ENCODE measurements at places on chromosomes 4 and X. TPM values are rescaled to one million over a fixed set of nuclear protein-coding genes. Genes with fewer than 3 reads are reported as not detected.

DNA sequence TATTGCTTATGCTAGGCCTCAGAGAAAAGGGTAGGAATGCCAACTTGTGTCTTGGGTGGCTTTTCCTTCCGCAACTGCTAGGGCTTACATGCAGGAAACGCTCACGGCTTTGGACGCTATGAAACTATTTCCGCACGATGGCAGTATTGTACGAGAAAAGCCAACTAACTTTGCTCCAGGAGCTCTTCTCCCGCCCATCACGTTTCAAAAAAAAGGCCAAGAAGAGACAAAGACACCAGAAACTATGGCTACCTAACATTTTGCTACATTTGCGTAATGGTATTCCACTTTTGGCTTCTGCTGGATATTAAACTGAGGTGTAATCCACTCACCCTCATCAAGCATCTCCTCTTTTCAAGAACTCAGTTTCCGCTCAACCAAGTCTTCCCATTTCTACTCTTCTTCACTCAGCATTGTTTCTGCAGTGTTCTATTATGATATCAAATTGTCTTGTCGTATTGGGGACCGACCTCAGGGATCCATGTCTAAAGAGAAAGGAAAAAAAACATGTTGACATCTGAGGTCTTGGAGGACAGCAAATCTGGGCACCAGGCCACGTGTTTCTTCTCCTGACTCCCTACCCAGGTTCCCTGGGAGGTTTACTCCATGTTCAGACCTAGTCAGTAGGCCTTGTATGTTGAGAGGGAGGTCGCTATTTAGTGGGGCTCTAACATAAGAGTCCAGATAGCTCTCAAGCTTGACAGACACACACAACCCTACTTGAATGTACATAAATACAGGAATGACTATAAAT lies 239.4 kb upstream of the STK26 start:
- peak; percentile 74 for DNase-seq

DNA sequence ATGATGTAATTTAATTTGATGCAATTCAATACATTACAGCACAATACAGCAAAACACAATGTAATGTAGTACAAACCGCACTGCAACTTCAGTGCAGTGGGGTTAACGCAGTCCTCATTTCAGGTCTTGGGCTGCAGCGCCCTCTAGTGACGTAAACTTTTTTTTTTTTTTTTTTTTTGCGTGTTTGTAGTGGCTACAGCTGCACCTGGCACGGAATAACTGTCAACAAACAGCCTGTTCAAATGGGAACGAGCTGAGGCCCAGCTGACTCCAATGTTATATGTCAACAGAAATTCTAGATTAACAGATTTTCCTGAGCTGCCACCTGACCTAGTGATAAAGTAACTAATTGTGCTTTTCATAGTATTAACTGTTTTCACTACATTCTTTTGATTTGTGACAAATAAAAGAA lies 33.5 kb upstream of the RASSF6 start:
- no peak for DNase-seq

DNA sequence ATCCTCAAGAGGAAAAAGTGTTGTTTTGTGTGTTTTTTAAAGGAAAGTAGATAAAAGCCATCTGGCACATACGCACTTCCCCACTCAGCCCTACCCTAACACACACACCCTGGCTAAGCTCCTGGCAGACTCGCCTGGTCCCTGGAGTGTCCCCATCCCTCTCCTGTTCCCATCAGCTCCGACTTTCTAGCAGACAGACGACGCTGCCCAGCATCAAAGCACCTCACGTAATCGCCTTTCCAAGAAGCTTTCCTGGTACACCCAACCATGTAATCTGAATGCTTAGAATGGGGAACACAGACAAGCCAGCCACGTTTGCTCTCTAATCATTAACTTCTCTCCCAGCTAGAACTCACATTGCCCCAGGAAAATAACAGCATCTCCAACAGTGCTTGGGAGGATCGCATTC lies 116.2 kb downstream of the AFAP1 start:
- DNase-seq, result no peak

DNA sequence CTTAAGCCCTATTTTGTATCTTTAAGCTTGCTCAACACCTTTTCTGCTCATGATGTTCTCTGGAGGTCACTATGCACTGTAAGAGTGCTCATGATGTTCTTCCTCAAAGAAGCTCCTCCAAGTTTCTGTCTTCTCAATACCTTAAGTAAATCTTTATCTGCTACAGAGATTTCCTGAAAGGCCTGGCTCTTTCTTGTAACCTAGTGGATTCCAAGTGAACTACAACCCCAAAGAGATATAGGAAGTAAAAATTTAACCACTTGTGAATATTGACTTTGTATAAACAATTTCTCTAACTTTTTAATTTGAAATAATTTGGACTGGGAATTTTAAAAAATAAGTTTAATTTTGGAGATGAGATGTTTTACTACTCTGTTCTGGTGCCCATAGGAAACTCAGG lies 39.3 kb upstream of the XK start:
- DNase-seq, result no peak

DNA sequence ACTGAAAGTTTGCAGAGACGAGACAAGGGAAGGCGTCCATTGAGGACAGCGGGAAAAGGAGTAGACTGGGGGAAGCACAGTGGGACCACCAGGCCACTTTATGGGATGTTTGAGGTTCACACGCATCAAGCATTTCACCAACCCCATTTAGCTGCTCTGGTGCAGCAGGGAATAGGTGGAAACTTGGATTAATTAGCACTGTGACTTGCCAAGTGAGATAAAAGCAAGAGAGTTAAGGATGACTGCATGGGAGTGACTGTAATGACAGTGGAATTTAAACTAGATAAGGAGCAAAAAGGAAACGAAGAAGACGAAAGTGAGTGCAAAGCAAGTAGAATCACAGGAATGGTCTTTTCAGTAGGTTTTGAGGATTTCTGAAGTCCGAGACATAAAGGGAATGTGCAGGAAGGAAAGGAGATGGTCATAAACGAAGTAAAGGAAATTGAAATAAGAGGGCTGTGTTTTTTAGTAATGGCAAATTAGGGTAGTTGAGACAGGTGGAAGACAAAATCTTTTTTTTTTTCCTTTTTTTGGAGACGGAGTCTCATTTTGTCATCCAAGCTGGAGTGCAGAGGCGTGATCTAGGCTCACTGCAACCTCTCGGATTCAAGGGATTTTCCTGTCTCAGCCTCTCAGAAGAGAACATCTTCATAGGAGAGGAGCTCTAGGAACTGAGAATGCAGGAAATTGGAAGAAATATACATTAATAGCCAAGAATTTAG lies 119.0 kb upstream of the MAP9 start:
- no peak for DNase-seq

PDE6B gene
- 14.1 TPM for total RNA-seq

PABPC4L gene
- not detected for total RNA-seq

UGT2B17 gene
- total RNA-seq, result not detected

DNA sequence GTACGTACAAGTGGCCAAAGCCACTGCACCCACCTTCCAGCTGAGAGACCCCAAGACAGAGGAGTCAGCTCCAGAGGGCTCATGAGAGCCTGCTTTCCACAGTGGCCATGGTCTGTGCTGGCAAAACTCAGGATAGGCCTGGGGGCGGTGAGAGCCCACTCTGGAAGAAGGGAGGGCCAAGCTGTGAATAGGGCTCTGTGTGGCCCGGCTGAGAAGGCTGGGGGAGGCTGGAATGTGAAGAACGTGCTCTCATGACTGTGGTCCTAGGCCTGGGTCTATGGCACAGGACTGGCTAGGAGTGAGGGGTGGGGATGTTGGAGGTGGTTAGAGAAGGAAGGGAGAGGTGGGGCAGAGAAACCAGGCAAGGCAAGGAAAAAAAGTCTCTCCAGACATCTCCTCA lies 13.3 kb downstream of the STARD8 start:
- DNase-seq, result no peak

DNA sequence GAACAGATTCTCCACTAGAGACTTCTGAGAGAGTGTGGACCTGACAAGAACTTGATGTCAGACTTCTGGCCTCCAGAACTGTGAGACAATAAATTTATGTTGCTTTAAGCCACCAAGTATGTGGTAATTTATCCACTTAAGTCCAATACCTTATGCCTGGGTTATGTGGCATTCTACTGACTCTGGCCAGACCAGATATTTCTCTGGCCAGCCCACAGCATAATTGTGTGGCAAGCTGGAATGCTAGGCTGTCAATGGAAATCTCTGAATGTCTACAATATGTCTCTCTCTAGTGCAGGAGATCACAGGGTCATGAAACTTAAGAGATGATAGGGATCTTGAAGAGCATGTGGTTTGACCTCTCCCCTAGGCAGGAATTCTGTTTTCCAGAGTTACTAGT lies 251.0 kb downstream of the ZNF674 start:
- no peak for DNase-seq

DNA sequence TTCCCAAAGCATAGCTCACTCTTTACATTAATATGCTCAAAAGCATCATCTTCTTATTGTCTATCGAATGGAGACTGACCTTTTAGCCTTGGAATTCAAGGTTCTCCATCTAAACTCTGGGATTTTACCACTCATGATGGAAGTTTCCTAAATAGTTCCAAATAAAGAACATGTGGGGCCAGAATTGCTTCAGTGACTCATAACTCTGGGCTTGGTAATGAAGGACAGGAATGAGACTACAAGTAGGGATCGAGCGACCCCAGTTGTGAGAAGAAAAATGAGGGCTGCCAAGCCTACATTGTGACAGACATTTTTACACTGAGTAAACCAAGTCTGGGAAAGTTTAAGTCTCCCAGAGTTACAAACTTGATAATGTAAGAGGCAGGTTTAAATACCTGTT lies 269.9 kb downstream of the CBLL2 start:
- no peak for DNase-seq

DNA sequence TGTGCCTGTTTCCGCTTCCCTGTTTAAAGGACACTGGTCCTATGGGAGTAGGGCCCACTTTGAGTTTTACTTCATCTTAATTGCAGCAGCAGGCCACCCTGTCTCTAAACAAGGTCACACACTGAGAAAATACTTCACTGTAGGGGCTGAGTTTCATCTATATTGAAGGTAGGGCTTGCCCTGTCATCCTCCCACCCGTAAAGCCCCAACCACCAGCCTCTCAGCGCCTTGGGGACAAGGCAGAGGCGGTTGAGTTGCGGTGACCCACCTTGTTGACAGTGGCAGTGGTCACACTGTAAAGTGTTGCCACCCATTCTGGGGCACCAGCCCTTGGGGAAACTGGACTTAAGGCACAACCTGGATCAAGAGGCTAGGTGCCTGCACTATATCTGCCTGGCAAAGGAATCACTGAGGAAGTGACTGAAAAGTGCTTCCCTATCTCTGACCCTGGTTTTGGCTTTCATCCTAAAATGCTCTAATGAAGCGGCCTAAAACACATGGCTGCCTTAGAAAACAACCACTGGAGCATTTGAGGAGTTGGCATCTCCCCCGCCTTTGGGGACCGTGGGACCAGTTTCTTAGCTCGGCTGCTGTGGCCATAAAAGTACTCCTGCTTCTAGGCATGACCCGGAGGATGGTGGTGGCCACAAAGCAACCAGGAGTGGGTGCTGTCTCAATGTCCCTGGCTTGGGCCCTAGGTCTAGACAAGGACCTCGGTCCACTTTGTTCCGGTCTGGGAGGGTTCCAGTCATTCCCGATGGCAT lies 7.8 kb upstream of the WDR1 start:
- DNase-seq, result no peak

DNA sequence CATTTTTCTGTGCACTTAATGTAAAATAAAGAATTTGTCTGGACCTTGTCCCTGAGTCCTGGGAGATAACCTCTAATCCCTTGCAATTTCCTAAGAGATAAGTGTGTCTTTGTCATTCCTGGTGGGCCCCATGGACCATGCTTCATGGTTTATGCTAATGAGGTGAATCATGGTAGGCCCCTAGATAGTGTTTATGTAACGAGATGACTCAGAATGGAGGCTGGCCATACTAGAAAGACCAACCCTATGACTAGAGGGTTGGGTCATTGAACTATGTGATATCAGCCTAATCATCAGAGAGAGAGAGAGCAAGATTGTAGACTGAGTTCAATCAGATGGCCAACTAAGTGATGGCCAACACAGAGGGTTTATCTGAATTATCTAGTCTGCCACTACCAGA lies 64.2 kb upstream of the NHSL2 start:
- no peak for DNase-seq

DNA sequence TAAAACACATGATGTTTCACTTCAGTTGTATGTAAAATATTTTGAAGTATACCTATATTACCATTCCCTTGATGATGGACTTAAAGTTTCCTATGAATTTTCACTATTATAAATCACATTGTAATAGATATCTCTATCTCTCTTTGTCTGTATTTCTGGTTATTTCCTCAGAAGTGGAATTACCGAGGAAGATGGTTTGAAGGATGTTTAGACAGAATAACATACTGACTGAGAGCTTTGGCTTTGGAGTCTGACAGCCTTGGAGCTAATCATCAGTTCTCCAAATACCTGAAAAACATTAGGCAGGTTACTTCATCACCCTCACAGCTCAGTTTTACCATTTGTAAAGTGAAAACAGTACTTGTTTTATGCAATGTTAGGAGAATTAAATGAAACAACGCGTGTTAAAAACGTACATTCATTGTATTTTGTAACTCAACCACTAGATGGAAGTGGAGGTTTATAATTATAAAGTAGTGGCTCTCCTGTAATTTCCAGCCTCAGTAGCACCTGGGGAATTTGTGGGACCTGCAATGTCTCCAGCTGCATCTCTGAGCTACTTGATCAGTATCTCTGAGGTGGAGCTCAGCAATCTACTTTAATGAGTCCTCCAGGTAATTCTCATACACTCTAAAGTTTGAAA lies 14.3 kb downstream of the JCHAIN start:
- DNase-seq, result no peak

DNA sequence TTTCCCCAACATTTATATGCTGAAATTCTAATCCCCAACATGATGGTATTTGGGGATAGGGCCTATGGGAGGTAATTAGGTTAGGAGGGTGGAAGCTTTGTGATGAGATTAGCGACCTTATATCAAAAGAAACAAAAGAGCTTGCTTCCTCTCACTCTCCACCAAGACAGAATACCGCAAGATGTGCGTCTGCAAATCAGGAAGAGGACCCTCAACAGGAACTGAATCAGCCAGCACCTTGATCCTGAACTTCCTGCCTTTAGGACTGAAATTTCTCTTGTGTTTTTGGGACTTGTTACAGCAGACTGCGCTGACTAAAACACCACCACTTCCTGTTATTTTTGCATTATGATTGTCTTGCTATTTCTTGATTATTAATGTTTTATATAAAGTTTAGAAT lies 1889.4 kb downstream of the C4orf33 start:
- DNase-seq, result no peak

DNA sequence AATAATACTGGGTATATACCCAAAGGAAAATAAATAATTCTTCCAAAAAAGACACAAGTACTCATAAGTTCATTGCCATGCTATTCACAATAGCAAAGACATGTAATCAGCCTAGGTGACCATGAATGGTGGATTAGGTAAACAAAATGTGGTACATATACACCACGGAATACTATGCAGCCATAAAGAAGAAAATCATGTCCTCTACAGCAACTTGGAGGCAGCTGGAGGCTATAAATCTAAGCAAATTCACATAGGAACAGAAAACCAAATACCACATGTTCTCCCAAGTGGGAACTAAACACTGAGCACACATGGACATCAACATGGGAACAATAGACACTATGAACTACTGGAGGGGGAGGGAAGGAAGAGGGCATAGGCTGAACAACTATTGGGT lies 146.2 kb downstream of the ATRX start:
- DNase-seq, result no peak

Measured in natural killer cell treated with Interleukin-12 subunit alpha and Interleukin-12 subunit beta and Interleukin-15 and Interleukin-18, amount 100 ng/mL, for 72 hours (primary cell).